ENCODE measurements at places on chromosomes 11 and 22. TPM values are rescaled to one million over a fixed set of nuclear protein-coding genes. Genes with fewer than 3 reads are reported as not detected.
A peak's percentile ranks its signal among the peaks of the same experiment; 100 is the strongest.

- no peak overlapping the region for H3K27ac ChIP-seq
- no peaks in the 10 kb centered on the region for H3K4me1 ChIP-seq
- no peak for DNase-seq
- H3K27me3 ChIP-seq = 0 out of 2 replicates have a peak, but pooled peaks cover 6% of the 10 kb centered on the region
- H3K4me3 ChIP-seq = no peak overlapping the region
These were observed 30.9 kb downstream of the C22orf31 start for GRCh38 chr22:29030618-29031226.

DNA sequence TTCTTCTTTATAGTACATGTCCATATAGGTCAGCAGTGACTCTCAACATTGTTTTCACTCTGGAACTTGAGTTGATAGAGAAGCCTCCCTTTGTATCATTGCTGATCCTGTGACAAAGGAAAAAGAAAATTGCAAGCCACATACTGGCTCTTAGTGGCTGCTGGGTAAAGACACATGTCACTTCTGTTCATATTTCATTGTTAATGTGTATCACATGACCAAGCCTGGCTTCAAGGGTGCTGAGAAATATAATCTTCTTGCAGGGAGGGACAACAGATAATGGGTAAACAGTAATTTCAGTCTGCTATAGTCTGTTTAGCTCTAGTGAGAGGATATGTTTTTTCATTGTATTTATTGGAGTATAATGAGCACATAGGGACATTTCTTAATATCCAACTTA lies 173.3 kb downstream of the PGR start:
- H3K4me1 ChIP-seq = no peaks in the 10 kb centered on the region
- H3K36me3 ChIP-seq = no peaks in the 10 kb centered on the region
- no peak overlapping the region for H3K4me3 ChIP-seq

DNA sequence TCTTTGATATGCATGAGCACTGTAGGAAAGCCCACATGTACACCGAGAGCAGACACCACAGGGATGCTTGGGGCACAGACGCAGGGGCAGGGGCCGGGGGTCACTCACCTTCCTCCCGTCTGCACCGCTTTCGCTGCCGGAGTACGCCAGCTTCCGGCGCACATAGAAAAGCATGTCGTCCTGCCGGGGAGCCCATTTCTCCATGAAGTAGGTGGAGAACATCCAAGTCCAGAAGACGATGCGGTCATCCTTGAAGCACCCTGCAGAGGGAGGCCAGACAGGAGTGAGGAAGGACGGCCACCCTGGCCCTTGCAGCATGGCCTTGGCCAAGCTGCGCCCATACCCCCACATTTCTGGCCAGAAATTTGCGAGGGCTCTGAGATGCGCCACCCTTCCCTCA lies 28.8 kb downstream of the KIAA0930 start:
- DNase-seq = no peak
- H3K4me3 ChIP-seq = no peak overlapping the region
- H3K27ac ChIP-seq = no peak overlapping the region
- H3K4me1 ChIP-seq = peaks cover 15% of the 10 kb centered on the region
- no peaks in the 10 kb centered on the region for H3K27me3 ChIP-seq
- H3K36me3 ChIP-seq = peaks cover 2% of the 10 kb centered on the region

DNA sequence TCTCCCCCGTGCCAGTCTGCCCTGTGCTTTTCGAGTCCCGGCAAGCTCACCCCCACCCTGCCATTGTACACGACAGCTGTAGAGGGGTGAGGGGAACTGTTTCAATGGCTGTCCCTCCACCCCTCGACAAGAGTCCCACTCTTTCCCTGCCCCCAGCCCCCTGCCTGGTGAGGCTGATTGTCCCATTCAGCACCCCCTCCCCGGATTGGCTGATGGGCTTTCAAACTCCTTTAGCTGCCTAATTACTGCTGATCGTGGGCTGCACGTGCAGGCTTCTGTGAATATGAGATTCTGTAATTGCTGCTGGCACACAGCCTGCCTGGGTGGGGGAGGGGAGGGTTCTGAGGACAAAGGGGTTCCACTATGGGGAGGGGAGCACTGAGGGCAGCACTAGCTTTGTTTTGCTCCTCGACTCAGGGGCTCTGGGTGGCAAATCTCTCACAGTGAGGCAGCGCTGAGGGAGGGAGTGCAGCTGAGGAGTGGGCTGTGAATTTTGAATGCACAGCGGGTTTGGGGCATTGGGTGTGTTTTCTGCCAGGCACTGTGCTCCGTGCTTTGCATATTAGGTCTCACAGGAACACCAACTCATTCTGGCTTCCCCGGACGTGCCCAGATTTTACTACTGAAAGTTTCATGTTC lies 42.6 kb upstream of the ACCSL start:
- DNase-seq = no peak
- no peak overlapping the region for H3K4me3 ChIP-seq
- no peaks in the 10 kb centered on the region for H3K27me3 ChIP-seq

- no peak for DNase-seq
- H3K27ac ChIP-seq = 0 out of 2 replicates have a peak overlapping the region, but pooled peaks have one; percentile 8
- H3K36me3 ChIP-seq = no peaks in the 10 kb centered on the region
- no peaks in the 10 kb centered on the region for H3K27me3 ChIP-seq
These were observed 11.0 kb downstream of the CRELD2 start for GRCh38 chr22:49929211-49929979.

DNA sequence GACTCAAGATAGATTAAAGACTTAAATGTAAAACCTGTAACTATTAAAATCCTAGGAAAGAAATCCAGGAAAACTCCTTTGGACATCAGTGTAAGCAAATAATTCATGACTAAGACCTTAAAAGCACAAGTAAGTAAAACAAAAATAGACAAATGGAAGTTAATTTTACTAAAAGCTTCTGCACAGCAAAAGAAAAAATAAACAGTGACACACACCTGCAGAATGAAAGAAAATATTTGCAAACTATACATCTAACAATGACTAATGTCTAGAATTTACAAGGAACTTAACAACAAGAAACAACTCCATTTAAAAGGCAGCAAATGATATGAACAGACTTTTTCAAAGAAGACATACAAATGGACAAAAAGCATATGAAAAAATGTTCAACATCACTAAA lies 359.1 kb downstream of the LUZP2 start:
- no peak overlapping the region for H3K4me3 ChIP-seq
- DNase-seq = no peak
- H3K36me3 ChIP-seq = no peaks in the 10 kb centered on the region
- H3K27ac ChIP-seq = no peak overlapping the region
- H3K27me3 ChIP-seq = no peaks in the 10 kb centered on the region
- no peaks in the 10 kb centered on the region for H3K4me1 ChIP-seq

Gene CYP2D6
- 0.43 TPM for total RNA-seq

Gene FOLH1
- not detected for total RNA-seq

DNA sequence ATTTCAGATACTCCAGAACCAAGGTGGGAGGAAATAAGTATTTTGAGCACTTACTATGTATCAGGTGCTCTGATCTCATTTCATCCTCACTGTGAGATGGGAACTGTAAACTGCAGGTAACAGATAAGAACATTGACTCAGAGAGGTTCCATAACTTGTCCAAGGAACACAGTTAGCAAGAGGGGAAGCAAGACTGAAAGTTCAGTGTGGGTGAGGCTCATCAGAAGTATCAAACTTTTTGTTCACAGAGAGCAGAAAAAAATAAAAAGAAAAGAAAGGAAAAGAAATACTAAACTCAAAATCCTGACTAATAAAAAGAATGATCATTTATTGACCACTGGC lies 37.1 kb downstream of the RAB30 start:
- H3K4me3 ChIP-seq = no peak overlapping the region
- DNase-seq = no peak
- H3K4me1 ChIP-seq = peaks cover 21% of the 10 kb centered on the region
- no peak overlapping the region for H3K27ac ChIP-seq
- H3K27me3 ChIP-seq = no peaks in the 10 kb centered on the region
- H3K36me3 ChIP-seq = no peaks in the 10 kb centered on the region

Gene CRYAB
- total RNA-seq = not detected

DNA sequence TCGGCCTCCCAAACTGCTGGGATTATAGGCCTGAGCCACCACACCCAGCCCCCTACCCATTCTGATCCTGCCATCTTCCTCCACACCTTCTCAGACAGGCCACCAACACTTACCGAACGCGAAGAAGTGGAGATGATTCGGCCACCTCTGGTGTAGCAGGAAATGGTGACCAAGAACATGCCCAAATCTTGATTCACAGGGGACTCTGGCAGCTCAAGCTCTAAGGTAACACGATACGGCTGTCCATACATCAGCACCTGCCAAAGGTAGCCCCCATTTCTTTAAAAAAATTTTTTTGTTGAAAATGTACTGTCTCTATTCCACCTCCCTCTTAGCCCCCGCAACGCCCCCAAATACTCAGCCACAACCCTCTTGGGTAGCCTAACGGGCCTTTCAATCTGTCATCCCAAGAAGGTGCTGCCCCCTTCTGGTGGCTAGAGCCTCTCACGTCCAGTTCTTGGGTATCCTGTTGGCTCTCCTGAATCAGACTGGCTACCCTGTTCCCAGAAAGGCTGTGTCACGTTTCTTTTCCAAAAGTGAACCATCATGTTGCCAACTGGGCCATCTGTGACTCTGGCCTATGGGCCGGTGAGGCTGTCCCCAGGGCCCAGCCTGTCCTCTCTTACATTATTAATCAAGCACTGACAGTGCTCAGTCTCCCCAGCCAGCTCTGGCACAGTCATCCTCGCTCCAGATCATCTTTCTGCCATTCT lies 5.3 kb upstream of the LRRN4CL start:
- H3K27me3 ChIP-seq = no peaks in the 10 kb centered on the region
- no peak for DNase-seq
- H3K4me3 ChIP-seq = no peak overlapping the region
- H3K27ac ChIP-seq = no peak overlapping the region
- H3K4me1 ChIP-seq = no peaks in the 10 kb centered on the region

- H3K4me1 ChIP-seq = peaks cover 4% of the 10 kb centered on the region
- no peak overlapping the region for H3K27ac ChIP-seq
- H3K27me3 ChIP-seq = peaks cover 4% of the 10 kb centered on the region
- DNase-seq = no peak
- no peaks in the 10 kb centered on the region for H3K36me3 ChIP-seq
These were observed 22.1 kb downstream of the LMO2 start for GRCh38 chr11:33869481-33870422.

GRCh38 chr11:2360081-2360642 lies 16.9 kb upstream of the CD81 start:
- H3K27me3 ChIP-seq = no peaks in the 10 kb centered on the region
- no peak for DNase-seq

GRCh38 chr11:62025487-62026105 lies 58.2 kb upstream of the FTH1 start:
- H3K4me1 ChIP-seq = peaks cover 8% of the 10 kb centered on the region
- peak overlapping the region; percentile 30 for H3K27ac ChIP-seq
- H3K4me3 ChIP-seq = peak overlapping the region; percentile 24

Gene SERHL2
- 0.69 TPM for total RNA-seq
